ENCODE measurements at places on chromosomes 7 and 10. TPM values are rescaled to one million over a fixed set of nuclear protein-coding genes. Genes with fewer than 3 reads are reported as not detected.

DNA sequence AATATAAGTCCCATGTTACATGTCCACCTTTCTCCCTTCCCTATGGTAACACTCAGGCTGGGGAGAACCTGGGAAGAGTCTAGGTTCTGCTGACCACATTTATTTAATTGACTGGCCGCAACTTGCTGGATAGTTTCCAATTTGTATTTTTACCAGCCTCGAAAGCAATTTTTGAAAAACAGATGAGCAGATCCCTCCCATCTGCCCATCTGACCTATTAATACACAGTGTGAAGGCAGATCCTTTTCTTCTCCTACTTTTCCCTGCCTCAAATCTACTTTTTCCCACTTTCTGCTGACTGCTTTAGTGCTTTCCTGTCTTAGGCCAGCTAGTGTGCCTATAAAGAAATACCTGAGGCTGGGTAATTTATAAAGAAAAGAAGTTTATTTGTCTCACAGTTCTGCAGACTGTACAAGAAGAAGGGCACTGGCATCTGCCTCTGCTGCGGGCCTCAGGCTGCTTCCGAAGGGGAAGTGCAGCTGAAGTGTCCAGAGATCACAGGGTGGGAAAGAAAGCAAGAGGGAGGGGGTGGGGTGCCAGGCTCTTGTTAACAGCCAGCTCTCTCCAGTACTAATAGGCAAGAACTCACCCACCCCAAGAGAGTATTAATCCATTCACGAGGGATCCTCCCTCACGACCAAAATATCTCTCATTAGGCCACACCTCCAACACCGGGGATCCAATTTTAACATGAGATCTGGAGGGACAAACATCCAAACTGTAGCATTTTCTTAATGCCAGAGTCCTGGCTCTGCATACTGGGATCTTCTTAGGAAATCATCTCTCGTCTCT is 336.0 kb upstream of the IGFBP3 start:
- DNase-seq = no peak

- no peak for DNase-seq
These were observed 18.2 kb downstream of the ARID5B start for GRCh38 chr10:61919646-61920215.

DNA sequence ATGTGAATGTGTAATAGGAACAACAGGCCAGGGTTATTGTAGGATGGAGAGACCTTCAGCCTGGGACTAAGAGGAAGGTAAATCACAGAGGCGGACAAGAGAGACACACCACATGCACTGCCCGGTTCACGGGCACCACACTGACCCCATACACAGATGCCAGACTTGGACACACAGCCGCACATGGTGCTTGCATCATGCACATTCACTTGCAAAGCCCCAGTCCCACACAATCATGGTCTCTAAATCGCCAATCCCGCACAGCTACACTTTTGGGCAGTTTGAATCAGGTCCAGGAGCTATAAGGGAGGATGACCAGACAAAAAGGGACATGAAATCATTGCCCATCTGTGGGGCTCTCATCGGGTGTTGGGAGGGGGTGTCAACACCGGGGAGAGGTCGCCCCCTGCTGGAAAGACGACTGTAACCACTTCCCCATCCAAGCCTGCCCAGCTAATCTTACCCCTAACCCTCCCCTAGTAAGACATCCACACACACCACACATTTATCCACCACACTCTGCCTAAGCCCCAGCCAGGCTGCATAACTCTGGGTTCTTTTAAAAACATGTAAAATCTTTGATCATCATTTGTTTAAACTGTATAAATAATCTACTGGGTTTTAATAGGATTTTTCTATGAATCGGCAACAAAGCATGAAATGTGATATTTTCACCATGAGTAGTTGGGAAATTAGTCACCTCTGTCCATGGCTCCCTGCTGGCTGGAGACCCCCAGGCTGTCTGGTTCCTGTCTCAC is 40.5 kb upstream of the SLF2 start:
- no peak for DNase-seq

- no peak for DNase-seq
These were observed 71.9 kb upstream of the HABP2 start for GRCh38 chr10:113480851-113481502.

- DNase-seq = no peak
These were observed 34.6 kb downstream of the SLC29A3 start for GRCh38 chr10:71353639-71354038.

DNA sequence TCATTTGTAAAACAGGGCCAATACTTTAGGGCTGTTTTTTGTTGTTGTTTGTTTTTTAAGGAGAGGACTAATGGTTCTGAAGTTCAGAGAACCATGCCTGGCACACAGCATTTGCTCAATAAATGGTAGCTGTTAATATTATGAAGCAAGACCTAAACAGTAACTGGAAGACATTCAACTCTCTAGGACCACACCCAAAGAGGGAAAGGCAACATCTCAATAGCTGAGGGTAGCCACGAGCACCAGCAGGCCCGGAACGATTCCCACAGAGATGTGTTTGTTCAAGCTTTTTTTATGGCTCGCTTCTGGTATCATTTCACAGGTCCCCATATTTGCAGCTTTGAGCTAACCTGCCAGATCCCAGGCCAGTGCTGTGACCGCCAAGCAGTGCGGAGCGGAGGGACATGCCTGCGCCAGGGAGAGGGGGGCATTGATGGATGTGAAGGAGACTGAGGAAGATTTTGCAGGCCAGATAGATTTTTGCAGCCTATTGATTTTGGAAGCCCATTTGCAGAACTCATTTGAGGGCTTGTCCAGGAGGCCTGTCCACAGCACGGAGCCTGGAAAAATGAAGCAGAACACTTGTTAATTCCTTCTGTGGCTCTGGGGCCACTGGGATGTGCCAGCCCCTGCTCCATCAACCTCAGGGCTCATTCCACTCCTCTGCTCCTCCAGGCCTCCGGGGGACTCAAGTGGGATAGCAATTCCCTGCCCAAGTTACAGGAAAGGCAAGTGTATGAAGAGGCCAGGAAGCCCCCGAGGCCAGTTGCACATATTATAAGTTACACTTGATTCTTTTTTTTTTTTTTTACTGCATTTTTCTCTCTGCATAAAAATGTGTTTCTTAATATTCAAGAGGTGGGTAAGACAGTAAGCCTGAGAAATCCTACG is 57.3 kb upstream of the FGFR2 start:
- no peak for DNase-seq

DNA sequence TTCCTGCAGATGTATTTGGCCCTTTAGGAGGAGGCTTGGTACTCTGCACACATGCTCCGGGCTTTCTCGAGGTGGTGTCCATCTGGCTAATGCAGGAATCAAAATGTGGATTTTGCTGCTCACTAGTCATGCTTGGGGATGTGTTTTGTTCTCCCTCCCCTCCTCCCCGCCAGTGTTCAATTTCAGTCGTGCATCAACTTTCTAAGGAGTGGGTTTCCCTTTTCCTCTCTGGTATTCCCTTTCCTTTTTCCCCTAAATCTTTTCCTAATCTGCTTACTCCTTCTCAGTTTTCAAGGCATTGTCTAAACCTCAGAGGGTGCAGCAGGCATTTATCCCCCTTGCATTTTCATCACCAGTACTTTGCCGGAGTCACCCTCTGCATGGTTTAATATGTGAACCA is 201.8 kb downstream of the CCDC3 start:
- no peak for DNase-seq

- no peak for DNase-seq
These were observed 34.5 kb downstream of the GOT1 start for GRCh38 chr10:99395750-99396445.

DNA sequence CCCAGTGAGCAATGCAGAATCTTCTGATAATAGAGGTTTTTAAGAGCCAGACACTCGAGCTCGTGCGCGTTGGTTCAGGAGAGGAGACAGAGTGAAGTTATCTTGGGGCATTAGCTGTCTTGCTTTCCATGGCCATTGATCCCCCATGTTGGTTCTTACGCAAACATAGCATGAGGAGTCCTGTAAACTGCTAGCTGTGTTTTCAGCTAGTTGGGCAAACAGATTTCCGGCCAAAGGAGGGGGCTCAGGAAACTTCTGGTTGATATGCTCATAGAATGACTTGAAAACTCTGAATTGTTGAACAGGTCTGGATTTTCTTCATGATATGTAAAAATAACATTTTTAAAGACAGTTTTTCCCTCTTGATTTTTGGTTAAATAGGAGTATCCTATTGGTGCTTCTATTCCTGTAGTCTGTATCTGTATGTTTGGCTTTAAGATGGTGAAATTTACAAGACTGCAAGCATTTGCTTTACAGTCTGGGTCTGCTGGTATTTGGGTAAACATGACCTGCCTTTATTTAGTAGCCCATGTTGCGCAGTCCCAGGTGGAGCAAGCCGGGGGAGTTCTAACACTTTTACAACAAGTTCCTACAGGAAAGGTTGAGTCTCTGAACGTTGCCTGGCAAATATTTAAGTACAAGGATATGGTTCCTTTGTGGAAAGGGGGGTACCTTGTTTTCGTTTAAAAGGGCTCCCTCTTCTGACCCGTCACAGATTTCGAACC is 218.4 kb upstream of the KCND2 start:
- DNase-seq = no peak

DNA sequence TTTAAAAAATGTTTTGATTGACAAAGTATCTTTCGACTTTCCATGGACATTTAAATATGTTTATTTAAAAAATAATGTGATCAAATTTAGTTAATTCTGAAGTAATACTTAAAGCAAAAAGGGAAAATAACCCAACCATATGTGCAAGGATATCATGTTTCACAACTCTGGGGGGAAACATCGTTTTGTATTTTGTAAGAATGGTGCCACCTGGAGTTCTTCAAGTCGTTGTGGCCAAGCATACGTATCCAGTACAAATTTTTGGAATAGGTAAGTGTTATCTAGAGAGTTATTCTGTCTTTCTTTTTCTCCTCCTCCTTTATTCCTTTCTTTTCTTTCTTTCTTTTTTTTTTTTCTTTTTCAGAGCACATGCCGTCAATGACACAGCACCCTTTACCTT is 176.2 kb upstream of the CSTF2T start:
- DNase-seq = no peak

DNA sequence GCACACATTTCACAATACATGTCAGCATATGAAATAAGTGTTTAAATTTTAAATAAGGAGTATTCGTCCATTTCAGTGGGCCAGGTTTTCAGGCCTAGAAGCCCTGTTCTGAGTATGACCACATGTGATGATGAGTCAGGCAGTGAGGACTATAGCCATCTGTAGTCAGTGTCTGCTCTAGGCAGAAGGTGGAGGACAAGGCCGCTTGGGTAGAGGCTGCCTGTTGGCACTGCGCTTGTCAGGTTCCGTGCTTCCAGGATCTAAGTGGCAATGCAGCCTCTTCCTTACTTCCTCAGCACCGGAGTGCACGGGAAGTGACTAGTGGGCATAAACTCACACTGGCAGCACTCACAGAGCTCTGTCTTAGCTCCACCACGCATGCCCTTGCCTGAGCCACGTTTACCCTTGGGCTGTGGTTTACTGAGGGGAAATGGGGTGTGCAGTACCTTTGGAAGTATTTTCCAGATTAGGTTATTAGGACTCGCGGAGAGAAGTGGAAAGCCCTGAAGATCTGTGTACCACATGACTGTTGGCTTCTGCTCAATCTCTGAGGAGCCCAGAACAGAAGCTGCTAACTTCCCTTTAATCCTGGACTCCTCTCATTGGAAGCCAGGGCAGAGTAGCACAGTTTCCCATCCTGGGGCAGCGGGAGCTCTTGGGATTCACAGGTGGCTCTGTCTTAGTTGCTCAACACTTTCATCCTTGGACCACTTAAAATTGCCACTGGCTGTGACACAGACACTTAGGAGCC is 87.5 kb upstream of the GJD4 start:
- no peak for DNase-seq

DNA sequence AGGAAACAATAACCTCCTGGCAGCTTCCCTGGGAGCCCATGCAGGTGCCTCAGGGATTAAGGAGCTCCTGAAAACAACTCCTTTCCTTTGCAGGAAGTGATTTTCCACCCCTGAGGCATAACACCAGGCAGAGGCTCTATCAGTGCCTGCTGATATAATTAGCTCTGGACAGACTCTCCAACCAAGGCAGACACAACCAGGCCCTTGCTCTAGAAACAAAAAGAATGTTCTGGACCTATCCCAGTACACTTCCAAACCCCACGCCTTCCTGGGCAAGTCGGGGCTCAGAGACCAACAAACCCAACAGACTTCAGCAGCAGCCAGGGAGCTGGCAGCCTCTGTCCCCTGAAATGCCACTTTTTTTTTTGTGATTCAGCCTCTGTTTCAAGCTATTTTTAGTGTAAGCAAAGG is 247.1 kb downstream of the KCNMA1 start:
- no peak for DNase-seq

DNA sequence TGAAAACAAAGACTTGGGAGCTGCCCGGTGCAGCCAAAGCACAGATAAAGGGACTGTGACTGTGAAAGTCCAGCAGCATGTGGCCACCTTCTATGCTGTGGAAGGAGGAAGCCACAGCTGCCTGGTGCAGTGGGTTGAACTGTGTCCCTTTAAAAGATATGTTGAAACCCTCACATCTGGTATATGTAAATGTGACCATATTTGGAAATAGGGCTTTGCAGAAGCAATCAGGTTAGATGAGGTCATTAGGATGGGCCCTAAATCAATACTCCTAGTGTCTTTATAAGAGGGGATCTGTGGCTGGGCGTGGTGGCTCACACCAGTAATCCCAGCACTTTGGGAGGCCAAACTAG is 136.9 kb downstream of the GLI3 start:
- DNase-seq = no peak

DNA sequence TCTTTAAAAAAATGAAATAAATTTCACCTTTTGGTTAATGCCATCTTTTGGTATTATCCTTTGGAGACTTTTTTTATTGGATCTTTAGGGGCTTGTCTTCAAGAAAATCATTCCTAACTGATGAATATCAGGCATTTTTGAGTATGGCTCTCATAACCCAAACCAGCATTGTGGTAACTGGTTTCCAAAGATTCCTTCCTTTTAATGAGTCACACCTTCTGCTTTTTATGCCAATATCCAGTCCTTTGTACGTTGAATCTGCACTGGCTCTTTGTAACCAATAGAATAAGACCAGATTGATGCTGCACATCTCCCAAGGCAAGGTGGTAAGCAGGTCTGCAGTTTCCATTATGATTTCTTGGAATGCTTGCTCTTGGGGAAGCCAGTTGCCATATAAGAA is 89.1 kb downstream of the GPR158 start:
- DNase-seq = no peak

DNA sequence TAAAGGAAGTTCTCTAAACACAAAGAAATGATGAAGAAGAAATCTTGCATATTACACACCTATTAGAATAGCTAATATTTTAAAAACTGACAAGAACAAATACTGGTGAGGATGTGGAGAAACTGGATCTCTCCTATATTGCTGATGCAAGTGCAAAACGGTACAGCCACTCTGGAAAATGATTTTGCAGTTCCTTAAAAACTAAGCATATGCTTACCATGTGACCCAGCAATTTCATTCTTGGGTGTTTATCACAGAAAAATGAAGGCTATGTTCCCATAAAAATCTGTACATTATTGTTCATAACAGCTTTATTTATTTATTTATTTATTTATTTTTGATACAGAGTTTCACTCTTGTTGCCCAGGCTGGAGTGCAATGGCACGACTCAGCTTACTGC is 14.9 kb upstream of the PLEKHA1 start:
- DNase-seq = no peak

Gene A1CF
- 6.4 TPM for polyA plus RNA-seq

Gene BTBD16
- 2.0 TPM for polyA plus RNA-seq
